NCI-H1694 (cell line): ENCODE measurements at places on chromosomes 6 and 20.
A peak's percentile ranks its signal among the peaks of the same experiment; 100 is the strongest.

- DNase-seq: no peak
Measured at GRCh38 chr6:134732763-134733162, 217.1 kb downstream of the ALDH8A1 start.

DNA sequence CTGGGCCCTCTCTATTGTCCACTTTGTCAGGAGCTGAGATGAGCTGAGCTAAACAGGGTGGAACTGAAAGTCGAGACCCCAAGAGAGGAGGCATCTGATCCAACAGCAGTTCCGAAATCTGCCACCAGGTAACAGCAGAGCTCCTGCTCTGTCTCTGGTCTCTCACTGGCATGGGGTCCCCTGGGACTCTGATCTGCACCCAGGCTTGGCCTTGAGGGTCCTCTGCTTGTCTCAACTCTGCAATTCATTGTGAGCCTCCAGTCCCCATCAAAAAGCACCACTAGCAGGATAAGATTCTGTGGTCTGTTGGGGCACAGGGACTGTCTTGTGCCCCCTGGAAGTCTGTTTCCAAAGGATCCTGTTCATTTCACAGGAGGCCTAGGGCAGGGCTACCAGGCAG lies 62.5 kb upstream of the TOP1 start:
- no peak for DNase-seq

- DNase-seq: no peak
Measured at GRCh38 chr6:92667843-92668242, 751.5 kb downstream of the EPHA7 start.

DNA sequence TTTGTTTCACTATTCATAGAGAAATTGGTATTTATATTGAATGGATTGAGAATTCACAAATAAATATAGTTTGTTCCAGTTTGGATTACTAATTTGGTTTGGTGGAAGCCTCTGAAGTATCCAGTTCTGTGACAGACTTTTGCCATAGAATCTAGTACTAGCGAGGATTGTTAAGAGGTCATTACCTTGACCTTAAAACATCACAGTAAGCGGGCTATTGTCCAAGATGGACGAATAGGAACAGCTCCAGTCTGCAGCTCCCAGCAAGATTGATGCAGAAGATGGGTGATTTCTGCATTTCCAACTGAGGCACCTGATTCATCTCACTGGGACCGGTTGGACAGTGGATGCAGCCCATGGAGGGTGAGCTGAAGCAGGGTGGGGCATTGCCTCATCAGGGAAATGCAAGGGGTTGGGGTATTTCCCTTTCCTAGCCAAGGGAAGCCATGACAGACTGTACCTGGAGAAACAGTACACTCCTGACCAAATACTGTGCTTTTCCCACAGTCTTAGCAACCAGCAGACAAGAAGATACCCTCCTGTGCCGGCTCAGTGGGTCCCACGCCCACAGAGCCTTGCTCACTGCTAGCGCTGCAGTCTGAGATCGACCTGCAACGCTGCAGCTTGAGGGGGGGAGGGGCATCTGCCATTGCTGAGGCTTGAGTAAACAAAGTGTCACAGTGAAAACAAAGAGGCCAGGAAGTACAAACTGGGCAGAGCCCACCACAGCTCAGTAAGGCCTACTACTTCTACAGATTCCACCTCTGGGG lies 66.4 kb upstream of the NEDD9 start:
- DNase-seq: no peak

- no peak for DNase-seq
Measured at GRCh38 chr6:169263836-169264608, 10.4 kb upstream of the THBS2 start.

DNA sequence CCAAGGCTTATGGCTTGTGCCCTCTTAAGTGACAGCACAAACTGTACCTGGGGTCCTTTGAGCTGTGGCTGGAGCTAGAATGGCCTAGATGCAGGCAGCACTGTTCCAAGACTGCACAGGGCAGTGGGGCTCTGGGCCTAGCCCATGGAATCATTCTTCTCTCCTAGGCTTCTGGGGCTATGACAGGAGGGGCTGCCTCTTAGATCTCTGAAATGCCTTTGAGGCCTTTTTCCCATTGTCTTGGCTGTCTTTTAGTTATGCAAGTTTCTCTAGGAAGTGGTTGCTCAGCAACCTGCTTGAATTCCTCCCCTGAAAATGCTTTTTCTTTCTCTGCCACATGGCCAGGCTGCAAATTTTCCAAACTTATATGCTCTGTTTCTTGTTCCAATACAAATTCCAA lies 183.4 kb downstream of the WDR27 start:
- DNase-seq: no peak

DNA sequence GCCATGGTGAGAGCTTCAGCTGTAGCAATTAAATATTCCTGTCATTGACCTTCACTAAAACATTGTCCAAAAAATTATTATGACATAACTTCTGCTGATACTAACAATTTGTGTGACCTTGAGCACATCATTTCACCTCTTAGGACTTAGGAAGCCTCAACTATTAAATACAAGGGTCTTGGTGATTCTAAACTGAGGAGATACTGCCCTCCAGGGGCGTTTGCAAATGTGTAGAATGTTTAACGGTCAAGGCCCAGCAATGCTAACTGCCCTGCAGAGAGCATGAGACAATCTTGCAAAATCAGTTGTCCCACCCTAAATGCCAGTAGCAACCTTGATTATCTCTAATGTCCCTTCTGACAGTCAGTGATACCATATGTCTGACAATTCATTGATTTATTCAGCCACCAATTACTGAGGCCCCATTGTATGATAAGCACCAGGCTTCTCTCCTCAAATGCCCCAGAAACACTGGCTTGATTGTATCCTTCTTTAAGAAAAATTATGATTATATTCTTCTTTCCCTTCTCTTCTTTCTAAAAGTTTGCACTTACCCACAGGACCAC lies 284.1 kb upstream of the PLN start:
- no peak for DNase-seq

DNA sequence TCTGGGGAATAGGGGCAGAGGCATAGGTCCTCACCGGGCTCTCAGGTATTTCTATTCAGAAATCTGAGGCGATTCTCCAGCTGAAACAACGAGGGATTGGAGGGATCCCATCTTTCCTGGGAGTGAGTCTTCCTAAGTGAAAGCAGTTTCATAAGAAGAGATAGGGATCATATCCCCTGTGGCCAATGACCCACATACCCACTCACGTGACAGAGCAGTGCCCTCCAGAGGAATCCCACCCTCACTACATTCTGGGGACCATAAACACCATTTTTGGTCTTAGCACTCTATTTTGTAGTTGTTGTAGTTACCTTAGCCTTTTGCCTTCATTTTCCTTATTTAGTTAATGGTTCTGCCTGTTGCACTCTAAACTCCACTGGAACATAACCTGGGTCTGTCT lies 121.1 kb downstream of the GPR63 start:
- DNase-seq: peak; percentile 27

DNA sequence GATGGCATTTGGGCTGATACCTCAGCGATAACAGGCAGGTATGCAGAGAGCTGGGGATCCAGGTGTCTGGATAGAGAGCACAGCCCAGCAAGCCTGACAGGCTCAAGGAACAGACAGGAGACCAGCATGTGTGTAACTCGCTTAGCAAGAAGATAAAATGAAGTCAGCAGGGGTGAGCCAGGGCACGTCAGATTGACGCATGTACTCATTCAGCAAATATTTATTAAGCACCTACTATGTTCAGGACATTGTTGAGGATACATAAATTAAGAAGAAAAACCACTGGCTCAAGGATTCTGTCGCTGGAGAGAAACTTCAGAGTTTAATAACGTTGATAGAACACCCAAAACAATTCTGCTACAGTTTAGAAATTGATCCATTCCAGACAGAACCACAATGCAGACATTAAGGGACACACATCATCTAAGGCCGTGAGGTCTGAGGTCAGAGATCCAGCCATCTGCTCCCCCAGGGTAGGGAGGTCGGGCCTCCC lies 1.0 kb upstream of the DUSP22 start:
- DNase-seq: no peak

DNA sequence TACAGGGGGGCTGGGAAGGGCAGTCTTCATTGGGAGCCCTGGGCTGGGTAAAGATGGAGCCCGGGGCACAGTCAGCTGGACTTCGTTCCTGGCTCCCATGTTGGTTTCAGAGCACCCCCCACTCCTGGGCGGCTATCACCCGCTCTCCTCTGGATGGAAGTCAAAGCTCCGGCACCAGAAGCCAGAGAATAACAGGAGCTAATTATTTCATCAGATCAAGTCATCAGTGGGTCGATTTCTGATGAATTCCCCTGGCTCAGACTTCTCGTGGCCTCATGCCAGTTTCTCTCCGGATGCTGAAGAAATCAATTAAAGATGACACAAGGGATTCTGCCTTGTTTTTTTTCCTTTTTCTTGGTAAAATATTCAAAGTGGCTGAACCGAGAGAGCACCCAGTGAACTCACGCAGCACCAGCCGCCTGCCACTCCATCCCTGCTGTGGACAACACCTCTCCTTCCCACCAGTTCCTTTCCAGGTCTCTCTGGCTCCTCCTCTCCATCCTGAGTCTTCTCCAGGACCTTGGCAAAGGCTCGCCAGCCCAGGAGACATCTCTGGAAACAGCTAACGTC lies 22.5 kb downstream of the SULF2 start:
- no peak for DNase-seq

DNA sequence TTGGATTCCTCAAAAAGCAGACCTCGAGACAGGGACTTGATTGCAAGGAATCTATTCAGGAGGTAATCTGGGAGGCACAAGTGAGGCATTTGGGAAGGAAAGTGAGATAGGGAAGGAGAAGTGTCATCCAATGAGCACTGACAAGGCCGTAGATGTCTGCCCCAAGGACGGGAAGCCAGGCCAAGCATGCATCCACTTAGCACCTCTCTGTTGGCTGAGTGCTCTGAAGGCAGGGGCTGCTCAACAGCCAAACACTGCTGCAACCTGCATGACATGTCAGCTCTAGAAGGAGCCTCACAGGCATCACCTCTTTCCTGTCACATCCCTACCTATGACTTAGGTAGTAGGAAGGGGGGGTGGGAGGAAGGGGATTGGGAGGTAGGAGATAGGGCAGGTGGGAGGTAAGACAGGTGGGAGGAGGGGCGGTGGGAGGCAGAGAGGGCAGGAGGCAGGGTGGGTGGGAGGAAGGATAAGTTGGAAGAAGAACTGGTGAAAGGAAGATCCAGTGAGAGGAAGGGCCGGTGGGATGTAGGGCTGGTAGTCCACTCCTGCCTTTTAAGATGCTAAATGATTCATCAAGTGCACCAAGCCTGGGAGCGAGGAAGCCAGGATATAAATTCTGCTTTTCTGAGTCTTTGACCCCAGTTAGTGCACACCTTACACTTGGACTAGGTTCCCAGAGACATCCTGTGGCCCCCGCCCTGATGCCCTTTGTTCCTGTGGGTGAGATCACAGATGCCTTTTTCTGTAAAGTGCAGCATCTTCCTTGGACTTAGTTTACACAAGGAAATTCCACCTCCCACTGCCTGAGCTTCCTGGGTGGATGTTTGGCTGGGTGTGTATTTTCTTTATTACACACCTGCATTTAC lies 83.8 kb upstream of the NXT1 start:
- DNase-seq: no peak

- no peak for DNase-seq
Measured at GRCh38 chr6:1554476-1555310, 55.0 kb upstream of the FOXC1 start.

DNA sequence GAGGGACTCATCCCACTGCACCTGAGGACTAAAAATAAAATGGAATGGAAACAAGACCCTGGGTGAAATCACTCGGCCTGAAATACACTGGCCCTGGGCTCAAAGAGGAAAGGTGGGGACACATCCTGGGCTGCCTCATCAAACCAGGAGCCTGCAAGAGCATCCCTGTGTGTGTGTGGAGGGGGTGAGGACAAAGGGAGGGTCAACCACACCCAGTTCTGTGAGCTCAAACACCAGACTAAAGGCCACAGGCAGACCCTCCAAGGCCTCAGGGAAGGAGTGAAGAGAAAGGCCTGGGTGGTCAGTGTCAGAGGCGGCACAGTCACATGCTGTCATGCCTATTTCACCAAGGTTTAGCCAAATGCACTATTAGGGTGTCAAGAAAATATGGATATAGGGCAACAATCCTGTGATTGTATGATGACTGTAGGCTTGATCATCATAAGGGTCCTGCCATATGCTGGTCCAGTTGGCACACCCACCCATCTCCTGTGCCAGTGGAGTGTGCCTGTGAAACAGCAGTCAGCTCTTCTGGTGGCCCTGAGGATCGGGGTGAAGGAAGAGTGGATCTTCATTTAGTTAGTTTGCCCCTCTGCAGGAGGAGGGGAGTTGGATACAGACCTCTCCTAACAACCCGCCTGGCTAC lies 28.9 kb downstream of the SRSF3 start:
- DNase-seq: no peak

GRCh38 chr20:40891351-40891750 lies 137.3 kb upstream of the TOP1 start:
- no peak for DNase-seq

- peak; percentile 36 for DNase-seq
Measured at GRCh38 chr6:20575125-20575524, 40.9 kb downstream of the CDKAL1 start.

- no peak for DNase-seq
Measured at GRCh38 chr6:87870556-87870955, 168.5 kb upstream of the AKIRIN2 start.

DNA sequence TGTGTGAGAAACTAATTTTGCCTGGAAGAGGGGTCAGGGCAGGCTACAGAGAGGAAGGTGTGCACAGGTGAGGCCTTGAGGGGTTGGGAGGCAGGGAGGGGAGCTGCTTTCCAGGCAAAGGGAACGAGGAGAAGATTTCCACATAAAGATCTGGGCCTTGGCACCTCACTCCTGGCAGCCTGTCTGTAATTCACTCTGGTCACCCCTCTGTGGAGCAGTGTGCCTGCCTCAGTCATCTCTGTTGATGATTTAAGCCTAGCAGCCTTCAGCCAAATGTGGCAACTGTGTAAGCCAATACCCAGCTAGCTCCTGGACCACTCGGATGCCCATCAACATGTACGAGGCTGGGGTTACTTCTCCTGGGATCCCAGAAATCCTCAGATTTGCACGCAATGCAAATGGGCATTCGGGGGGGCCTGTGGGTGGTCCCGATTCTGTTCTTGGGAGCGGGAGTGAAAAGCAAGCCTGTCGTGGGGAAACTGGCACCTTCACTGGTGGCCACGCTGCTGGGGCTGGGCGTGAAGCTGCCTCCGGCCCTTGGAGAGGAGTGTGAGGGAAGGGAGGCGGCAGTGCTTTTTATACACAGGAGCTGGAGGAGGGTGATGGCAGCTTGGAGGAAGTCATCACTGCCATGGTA lies 360.4 kb downstream of the ZFAND3 start:
- no peak for DNase-seq

GRCh38 chr6:17015144-17015543 lies 86.7 kb upstream of the STMND1 start:
- no peak for DNase-seq

- no peak for DNase-seq
Measured at GRCh38 chr20:9514461-9515213, at the start of gene LAMP5. TSS of gene LAMP5 (plus strand) at chr20:9514590. CDS start at chr20:9514853, 263 bp downstream.
